CD8-positive, alpha-beta T cell (primary cell): ENCODE measurements at places on chromosomes 1 and 21. TPM values are rescaled to one million over a fixed set of nuclear protein-coding genes. Genes with fewer than 3 reads are reported as not detected.

GRCh38 chr1:9425859-9426258 is 113.4 kb upstream of the SLC25A33 start:
- no peak for DNase-seq

Gene DVL1
- total RNA-seq = 44.5 TPM

Gene CA6
- total RNA-seq = 2.4 TPM

Gene TTC22
- total RNA-seq = 3.1 TPM

Gene DNAI4
- total RNA-seq = 4.9 TPM

Gene CCDC27
- not detected for total RNA-seq
